ENCODE measurements at places on chromosomes 2 and 18.

DNA sequence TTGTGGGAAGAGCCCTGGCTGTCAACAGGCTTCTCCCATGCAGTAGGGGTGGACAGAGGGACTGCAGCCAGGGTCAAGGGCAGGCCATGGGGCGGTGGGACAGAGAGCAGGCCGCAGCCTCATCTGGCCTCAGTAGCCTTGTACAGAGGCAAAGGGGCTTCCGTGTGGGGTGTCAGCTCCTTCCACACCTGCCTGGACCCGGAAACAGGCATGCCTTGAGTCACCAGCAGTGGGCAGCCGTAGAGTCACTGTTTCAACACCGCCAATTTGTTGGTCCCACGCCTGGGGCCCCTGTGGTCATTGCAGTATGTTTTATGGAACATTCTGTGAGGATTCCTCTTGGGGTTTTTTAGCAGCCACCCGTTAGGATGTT lies 173.0 kb downstream of the SMAD7 start:
- no peak for DNase-seq

- no peak for DNase-seq
Measured at GRCh38 chr18:3710712-3711301, 260.8 kb downstream of the TGIF1 start.

- DNase-seq = no peak
Measured at GRCh38 chr2:180678625-180678972, 301.8 kb upstream of the UBE2E3 start.

GRCh38 chr2:213253162-213253561 lies 31.1 kb upstream of the SPAG16 start:
- DNase-seq = no peak

DNA sequence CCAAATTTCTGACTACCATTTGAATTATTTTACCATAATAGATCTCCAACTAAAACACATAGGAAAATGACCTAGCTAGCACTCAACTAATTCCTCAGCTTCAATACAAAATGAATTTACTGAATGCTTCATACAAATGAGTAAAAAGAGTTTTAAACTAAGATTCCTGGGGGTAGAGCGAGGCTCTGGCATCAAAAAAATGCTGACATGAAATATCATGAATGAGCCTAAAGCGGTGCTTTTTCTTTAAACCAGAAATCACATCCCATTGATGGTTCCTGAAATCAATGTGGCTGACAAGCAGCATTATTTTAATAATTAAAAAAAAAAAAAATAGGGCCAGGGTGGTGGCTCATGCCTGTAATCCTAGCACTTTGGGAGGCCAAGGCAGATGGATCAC lies 32.1 kb downstream of the WDR33 start:
- no peak for DNase-seq

GRCh38 chr2:18950361-18950851 lies 361.0 kb upstream of the NT5C1B start:
- no peak for DNase-seq

DNA sequence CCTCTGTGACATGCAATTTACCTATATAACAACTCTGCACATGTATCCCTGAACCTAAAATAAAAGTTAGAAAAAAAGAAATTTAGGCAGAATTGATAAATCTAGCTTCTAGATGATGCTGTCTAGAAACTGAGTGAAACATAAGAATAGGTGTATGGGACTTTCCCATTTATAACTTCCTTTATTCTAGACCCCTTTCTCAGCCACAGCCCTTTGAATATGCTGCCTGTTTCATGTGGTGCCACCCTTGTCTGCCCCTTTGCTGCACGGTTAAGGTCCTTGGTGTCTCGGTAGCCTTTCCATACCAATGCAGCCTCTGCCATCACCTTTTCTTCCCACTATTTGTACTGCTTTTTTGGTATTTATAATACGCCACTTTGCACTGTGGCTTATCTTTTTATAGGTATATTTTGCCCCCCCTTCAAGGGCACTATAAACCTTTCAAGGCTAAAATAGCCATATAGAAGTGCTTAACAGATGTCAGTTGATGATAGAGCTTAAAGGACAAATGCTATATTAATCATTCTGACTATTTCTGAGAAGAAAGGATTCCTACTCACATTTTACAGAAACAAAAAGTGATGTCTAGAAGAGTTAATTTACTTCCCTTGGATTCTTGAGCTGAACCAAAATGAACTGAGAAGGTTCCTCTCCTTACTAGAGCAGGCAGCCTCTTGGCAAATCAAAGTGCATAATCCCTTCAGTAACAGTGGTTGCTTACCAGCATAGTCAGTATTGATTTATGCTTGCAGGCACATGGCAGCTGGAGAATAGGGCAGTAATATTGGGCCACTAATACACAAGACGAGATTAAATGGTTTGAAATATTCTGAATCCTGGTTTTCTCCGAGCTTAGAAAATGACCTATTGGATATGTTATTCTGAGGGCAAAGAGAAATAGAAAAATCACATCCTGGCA lies 88.1 kb upstream of the CYP26B1 start:
- DNase-seq = no peak

DNA sequence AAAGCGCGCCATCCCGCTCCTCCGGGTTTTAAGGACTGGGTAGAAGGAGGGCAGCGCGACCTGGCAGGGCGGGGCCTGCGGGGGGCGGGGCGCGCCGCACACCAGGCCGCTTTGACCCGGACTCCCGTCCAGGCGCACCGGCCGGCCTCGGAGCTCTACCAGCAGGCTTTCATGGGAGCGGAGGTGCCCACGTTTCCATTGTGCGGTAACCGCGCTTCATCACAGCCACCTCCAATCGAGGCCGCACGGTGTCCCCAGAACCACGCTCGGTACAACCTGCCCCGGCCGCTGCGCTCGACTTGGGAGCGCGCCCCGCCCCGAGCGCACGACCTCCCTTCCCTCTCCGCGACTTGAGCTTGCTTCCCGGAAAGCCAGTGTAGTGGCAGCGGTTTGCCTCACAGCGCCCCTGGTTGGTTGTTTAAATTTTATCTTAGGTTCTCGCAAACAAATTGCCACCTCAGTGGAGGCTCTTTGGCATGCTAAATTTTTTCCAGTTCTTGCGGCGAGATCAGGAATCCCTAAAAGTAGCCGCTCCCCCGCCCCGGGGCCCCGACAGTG lies 280 bp upstream of the CYP1B1 start:
- DNase-seq = no peak

DNA sequence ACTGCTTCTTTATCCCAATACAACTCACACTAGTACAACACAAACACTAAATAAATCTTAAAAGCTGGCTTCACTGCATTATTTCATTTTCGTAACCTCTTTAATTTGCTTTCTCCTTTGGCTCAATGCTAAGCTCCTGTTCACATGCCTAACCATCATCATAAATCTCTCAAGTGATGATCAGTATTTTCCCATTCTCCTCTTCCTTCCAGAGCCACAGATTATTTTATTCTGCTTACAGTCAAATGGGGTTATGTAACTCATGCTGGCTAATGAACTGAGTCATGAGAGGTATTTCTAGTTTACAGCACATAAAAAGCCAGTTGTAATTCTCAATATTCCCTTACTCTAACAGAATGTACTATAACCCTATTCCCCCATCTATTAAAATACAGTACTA lies 350.4 kb upstream of the ZC3H15 start:
- DNase-seq = no peak

- no peak for DNase-seq
Measured at GRCh38 chr2:223576873-223577272, 25.3 kb downstream of the SCG2 start.

GRCh38 chr2:120820953-120821279 lies 85.2 kb downstream of the GLI2 start:
- DNase-seq = no peak

- DNase-seq = no peak
Measured at GRCh38 chr2:74922592-74923227, 35.7 kb upstream of the POLE4 start.

DNA sequence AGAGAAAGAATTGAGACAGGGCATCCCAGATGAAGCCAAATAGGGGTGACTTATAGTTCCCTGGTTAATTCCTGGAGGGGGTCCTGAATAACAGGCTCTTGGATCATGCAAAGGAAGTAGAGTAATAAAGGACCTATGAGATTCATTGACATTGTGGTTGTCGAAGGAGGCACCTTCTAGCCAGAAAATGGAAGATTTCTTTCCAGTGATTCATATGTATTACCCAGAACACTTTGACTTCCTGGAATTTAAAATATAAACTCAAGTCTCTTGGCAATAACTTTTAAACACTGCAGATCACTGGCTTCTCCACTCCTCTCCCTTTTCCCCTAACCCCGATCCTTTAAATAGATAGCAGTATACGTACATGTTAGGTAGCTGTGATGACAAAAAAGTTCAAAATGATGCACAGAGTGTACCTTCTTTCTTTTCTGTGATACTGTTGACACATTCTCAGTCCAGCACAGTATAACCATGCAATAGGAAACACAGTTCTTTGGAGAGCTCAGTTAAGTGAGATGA lies 211.8 kb downstream of the LTBP1 start:
- DNase-seq = no peak

Measured in CD4-positive, alpha-beta T cell treated with Interleukin-17A for 4 hours (primary cell).